ENCODE measurements at places on chromosomes 5 and 9. TPM values are rescaled to one million over a fixed set of nuclear protein-coding genes. Genes with fewer than 3 reads are reported as not detected.

Gene PDZD2
- total RNA-seq: 91.4 TPM

Gene FSD1L
- total RNA-seq: 3.6 TPM

Gene CDC20B
- not detected for total RNA-seq

Gene ISCA1
- total RNA-seq: 39.7 TPM

Gene TAF1L
- not detected for total RNA-seq

Gene PCDHGA11
- total RNA-seq: 4.4 TPM

Gene SLC45A2
- not detected for total RNA-seq

Gene SLC6A19
- not detected for total RNA-seq

Gene PCDHGA9
- 4.2 TPM for total RNA-seq

Gene TEX48
- not detected for total RNA-seq

Gene ANKRD55
- not detected for total RNA-seq

Gene GOLM1
- total RNA-seq: 7.7 TPM

Gene GOLGA2
- total RNA-seq: 71.3 TPM

Gene SHISAL2B
- not detected for total RNA-seq

Gene NUTM2G
- not detected for total RNA-seq

Gene FREM1
- total RNA-seq: 14.5 TPM

Gene MARVELD2
- total RNA-seq: 0.44 TPM

Gene IFNE
- total RNA-seq: not detected

Gene LCN15
- total RNA-seq: not detected

Gene FSTL4
- not detected for total RNA-seq

Gene SLC34A3
- not detected for total RNA-seq

Gene MUSK
- total RNA-seq: not detected

Gene ANKRD18B
- total RNA-seq: not detected

Gene BDP1
- 35.0 TPM for total RNA-seq

Gene SRP19
- total RNA-seq: 31.9 TPM

Gene GPR151
- total RNA-seq: not detected

Gene SELENOP
- 602 TPM for total RNA-seq

Gene LCN10
- total RNA-seq: 0.68 TPM

Gene ACER2
- total RNA-seq: 46.7 TPM

Gene TMC1
- total RNA-seq: 0.17 TPM

Gene TMEM174
- total RNA-seq: not detected

Gene DHX29
- 21.3 TPM for total RNA-seq

Gene GFI1B
- total RNA-seq: not detected

Gene BNIP1
- total RNA-seq: 10.7 TPM
